AG09309 (cell line): ENCODE measurements at places on chromosomes 7 and 10.

GRCh38 chr7:99713995-99714570 lies 20.9 kb downstream of the CYP3A7 start:
- no peak for DNase-seq

- DNase-seq: peak; percentile 79
Measured at GRCh38 chr7:107594961-107595737, 15.1 kb downstream of the BCAP29 start.

- DNase-seq: no peak
Measured at GRCh38 chr10:61673360-61673759, 10.6 kb downstream of the CABCOCO1 start.

- DNase-seq: no peak
Measured at GRCh38 chr7:39924122-39924521, 25.9 kb upstream of the CDK13 start.

DNA sequence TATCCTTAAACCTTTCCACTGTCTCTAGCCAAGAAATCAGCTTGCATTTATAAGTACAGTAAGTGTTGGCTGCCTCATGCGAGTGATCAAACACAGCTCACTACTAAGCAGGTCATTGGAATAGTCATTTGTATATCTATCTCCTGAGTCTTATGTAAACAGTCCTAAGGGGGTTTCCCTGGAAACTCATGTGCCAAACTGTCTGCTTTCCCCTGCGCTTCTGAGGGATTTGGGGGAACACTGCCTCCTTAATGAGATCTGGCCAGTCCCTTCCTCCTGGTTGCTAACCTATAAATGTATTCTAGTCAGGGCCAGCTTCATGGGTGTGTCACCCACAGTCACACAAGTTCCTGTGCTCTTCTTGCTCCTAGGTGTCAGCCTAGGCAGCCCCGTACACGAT lies 133.1 kb downstream of the CD36 start:
- no peak for DNase-seq

DNA sequence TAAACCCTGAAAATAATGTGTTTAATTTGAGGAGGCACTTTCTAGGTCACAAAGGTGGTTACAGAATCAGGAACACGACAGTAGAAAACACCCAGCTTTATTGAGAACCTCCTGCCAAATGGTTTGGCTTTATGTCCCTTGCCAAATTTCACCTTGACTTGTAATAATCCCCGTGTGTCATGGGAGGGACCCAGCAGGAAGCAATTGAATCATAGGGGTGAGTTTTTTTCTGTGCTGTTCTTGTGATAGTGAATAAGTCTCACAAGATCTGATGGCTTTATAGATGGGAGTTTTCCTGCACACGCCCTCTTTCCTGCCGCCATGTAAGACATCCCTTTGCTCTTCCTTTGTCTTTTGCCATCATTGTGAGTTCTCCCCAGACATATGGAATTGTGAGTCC lies 193.8 kb upstream of the KLF6 start:
- DNase-seq: no peak

- DNase-seq: no peak
Measured at GRCh38 chr10:122229666-122230065, 41.4 kb upstream of the BTBD16 start.

GRCh38 chr10:34612938-34613337 lies 202.2 kb downstream of the PARD3 start:
- DNase-seq: no peak

DNA sequence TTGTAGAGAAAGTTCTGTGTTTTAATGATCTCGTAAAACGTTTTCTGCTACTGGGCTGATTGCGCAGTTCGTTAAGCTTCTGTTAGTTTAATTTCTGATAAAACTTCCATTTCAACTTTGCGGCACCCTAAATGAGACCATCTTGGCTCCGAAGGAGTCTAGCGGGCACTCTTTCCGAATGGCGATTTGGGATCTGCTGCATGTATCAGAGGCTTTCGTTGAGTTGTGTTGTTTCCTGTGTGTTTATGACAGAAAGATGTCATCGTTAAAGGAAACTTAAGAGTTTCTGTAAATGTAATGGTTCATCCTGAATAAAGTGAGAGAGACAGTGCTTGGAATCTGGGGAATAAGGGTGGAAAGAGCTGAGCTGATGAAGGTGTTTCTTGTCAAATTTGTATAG lies 174.7 kb downstream of the TCF7L2 start:
- DNase-seq: no peak

DNA sequence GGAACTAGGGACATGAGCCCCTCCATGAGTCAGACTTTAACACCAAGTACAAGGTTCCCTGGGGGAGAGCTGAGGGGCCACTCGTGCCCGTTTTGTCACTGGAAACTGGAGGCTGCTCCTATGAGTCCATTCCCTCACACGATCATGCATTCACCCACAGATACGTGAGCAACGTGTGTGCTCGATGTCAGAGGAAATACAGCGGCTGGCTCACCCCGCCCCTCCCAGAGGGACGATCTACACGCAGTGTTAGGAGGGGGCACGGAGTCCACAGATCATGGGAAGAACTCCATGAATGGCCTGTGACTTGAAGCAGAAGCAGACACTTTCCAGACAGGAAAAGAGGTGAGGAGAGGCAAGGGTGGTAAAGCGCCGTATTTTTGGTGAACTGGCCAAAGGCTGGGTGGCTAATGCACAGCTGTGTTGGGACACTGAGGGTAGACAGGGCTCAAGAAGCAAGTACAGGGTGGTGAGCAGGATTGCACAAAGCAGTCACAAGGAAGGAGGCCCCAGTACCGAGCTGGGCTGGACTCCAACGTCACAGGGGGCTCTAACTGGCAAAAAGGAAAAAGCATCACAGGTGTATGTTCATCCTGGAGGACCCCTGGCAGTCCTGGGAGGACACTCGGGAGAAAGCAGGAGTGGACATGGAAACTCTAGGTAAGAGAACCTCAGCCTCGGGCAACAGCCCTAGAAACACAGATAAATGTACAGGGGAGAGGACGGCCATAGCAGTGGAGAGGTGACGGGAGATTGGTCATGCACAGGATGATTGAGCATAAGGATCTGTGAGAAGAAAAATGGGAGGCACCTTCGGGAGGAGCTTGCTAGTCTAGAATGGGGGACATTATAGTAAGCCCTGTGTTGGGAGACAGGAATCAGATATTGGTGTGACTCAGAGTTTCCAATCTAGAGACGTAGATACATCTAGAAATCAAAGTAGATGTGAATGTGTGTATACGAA lies 41.2 kb downstream of the TNS3 start:
- DNase-seq: no peak

DNA sequence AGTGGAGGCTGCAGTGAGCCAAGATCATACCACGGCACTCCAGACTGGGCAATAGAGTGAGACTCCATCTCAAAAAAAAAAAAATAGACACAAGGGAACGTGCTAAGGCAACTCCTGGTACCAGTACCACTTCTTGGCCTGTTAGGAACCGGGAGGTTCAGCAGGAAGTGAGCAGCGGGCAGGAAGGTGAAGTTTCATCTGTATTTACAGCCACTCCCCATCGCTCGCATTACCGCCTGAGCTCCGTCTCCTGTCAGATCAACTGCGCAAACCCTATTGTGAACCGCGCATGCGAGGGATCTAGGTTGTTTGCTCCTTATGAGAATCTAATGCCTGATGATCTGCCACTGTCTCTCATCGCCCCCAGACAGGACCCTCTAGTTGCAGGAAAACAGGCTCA lies 69.9 kb upstream of the FOXK1 start:
- DNase-seq: no peak

- DNase-seq: no peak
Measured at GRCh38 chr10:2933519-2933918, 133.8 kb upstream of the PFKP start.

- DNase-seq: no peak
Measured at GRCh38 chr7:133957845-133958244, 169.3 kb upstream of the LRGUK start.

DNA sequence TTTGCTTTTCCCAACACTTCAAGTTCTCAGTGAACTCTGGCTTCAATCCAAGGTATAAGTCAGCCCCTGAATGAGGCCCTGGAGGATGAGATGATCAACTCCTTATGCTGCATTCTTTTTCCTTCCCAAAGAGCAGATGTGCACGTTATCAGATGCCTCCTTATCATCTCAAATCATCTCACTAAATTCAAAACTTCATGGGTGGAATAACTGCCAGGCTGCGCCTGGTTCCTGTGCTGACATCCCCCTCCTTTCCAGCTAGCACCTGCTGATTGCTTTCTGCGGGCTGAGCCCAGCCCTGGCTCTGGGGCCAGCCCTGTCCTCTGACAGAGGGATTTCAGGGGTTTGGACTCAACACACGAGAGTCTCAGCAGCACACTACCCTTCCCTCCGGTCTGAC lies 44.9 kb downstream of the TLL2 start:
- no peak for DNase-seq

- DNase-seq: no peak
Measured at GRCh38 chr7:96657347-96658021, 52.2 kb downstream of the SEM1 start.

- DNase-seq: no peak
Measured at GRCh38 chr7:53095731-53096501, 60.5 kb downstream of the POM121L12 start.

GRCh38 chr7:107501593-107501992 lies 31.7 kb downstream of the GPR22 start:
- DNase-seq: no peak

- DNase-seq: no peak
Measured at GRCh38 chr7:27863880-27864279, 123.9 kb downstream of the TAX1BP1 start.

DNA sequence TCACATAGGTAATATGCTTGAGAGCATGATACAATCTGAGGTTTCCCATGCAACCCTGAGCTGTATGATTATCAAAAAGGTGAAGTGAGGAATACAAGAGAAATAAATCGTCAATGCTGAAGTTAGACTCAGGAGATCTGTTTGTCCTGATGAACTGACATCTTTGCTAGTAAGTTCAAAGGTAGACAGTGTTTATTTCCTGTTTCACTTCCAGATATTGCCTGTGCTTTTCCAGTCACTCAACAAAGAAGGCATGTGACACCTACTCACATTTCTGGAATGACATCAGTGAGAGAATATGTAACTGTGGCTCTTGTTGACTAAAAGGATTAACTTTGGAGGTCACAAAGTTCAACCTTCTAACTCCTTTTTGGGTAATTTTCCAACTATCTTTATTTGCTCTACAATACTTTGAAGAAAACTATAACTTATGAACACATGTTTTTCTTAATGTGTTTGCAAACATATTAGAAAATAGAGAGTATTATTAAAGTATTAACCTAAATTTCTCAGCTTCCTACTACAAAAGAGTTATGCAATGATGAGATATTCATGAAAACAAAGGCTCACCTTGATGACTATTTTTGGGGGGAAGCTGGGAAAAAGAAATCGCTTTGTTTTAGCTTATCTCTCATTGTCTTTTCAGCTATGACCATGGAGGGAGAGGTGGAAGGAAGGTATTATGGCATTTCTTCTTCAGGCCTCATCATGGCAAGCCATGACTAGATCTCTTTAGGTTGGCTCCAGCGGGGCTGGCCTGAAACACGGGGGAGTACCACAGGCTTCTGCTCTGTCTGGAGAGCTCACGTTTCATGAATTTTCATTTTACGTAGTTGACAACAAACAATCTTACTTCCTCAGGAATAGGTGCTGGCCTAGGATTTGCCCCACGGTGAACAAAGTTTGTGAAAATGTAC lies 214.7 kb upstream of the SLC26A5 start:
- DNase-seq: no peak

DNA sequence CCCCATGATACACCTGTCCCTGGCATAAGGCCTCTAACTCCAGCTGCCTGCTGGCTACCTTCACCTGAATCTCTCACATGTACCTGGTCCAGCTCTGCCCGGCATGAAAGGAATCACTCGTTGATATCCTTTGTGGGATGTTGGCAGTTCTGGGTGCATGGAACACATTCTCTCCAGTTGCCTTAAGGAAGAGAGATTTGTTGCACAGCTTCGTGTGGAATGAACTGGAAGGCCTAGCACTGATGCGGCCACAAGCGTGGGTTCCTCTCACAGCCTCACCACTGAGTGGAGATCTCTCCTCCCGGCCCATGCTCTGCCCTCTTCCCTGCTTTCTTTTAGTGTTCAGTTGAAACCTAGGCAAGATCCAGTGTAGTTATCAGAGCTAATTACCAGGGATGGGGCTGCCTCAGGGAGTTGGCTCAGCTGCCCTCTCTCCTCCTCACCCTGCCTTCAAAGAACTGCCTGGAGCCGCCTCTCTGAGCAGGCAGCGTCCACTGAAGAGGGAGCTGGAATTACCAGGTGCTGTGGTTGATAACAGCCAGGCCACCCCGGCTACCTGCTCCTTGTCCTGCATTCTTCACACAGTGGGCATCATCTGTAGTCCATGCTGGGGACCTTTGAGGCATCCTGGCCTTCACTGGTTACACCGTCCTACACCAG lies 194.3 kb downstream of the CCDC3 start:
- no peak for DNase-seq
